ENCODE measurements at places on chromosomes 11 and 22.

- no peak for DNase-seq
These were observed 3.9 kb upstream of the MUC5B start for GRCh38 chr11:1218788-1219445.

- DNase-seq, result no peak
These were observed 113.2 kb downstream of the STK33 start for GRCh38 chr11:8480858-8481257.

- DNase-seq, result no peak
These were observed 751 bp downstream of the MS4A10 start for GRCh38 chr11:60785806-60786361.

GRCh38 chr11:19921976-19922688 lies 209.5 kb downstream of the NAV2 start:
- no peak for DNase-seq

GRCh38 chr11:6925636-6926207 lies 504 bp upstream of the ZNF215 start:
- DNase-seq, result no peak

DNA sequence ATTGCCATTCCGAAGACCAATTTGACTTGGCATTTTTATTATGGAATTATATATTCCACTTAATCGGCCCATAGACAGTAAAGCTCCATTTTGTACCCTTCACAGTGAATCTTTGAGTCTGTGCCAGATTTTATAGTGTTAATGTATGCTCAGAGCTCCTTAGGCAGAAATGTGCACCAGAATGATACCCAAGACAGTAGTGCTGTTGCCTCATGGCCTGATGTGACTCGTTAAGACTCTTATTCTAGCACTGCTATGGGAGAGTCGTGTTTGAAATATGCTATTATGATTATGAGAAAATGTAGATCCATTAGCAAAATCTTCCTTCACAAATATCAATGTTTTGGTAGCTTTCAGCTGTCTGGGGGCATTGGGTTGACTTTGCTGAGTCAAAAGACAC lies 209.8 kb upstream of the RAG2 start:
- DNase-seq, result no peak

DNA sequence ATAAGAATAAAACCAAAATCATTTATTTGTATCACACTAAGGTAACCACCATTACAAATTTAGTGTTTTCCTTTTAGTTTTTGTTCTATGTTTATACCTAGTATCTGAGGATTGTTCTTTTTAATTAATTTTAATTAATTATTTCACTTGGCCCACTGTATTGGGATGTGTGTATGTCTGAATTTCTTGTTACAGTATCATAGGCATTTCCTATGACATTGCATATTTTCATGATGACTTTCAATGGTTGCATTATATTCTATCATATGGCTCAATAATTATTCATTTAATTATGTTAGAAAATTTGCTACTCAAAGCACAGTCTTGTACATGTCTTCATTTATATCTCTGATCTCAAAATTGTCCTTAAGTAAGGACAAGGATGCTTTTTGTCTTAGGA lies 41.0 kb downstream of the C11orf71 start:
- no peak for DNase-seq

DNA sequence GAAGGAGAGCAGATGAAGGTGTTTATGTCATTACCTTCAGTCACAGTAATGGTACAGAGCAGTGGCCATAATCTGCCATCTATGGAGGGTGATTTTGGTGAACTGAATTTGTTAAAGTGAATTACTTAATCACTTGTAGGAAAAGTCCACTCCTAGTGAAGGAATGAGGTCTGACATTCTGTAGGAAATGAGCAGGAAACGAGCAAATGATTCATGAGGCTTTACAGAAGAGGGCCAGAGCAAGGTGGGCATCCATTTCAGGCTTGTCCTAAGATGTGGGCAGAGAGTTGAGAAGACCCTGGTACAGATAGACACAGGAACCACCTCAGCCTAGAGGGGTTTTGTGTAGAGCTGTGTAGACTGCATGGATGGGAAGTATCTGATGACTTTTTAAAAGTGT lies 6.0 kb upstream of the SGSM3 start:
- no peak for DNase-seq

DNA sequence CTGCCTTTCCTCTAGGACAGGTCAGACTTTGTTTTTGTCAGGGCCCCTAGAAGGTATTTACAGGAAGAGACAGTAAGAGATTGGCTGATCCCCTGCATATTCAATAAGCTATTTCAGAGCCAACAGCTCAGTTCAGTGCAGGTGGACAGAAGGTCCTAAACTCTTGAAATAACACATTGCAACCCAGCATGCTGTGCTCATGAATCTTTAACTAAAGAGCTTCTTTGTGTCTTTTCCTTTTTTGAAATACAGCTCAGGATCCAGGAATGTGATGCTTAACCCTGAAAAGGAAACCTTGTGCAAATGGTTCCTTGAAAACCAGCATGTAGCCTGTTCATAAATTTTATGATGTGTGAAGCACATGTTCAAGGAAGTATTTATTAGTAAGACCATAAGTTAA lies 43.9 kb downstream of the BBOX1 start:
- no peak for DNase-seq

GRCh38 chr11:130001461-130002351 lies 929 bp downstream of the PRDM10 start:
- DNase-seq, result no peak

DNA sequence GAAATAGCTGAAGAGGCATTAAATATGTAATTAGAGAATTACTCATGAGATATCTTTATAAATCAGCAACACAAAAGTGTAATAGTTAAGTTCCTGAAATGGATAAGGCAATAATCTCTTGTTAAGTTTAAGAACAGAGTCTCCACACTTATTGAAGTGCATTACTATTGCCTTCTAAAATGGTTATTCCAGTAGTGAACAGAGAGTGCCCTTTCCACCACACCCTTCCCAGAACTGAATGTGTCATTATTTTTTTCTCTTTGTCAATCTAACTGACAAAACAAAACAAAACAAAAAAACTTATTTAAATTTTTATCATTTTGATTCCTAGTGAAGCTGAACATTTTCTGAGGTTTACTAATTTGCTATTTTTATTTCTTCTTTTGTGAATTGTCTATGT lies 9.2 kb upstream of the PRRG4 start:
- no peak for DNase-seq

- no peak for DNase-seq
These were observed 17.5 kb downstream of the CSNK1E start for GRCh38 chr22:38299770-38300102.

DNA sequence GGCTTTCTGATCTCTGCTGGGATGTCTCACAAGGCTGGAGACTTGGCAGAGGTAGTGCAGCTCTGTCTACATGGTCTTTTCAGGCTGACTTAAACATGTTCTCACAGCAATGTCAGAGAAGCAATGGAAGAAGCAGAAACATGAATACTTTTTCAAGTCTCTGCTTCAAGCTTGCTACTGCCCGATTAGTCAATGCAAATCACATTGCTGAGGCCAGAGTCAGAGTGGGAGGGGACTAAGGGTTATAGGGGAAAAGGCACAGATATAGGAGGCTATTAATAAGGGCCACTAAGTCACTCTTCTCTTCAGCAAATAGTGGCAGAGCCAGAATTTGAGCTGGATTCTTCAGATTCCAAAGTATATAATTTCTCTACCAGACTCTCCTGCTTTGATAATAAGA lies 390.5 kb downstream of the TMEM135 start:
- no peak for DNase-seq

DNA sequence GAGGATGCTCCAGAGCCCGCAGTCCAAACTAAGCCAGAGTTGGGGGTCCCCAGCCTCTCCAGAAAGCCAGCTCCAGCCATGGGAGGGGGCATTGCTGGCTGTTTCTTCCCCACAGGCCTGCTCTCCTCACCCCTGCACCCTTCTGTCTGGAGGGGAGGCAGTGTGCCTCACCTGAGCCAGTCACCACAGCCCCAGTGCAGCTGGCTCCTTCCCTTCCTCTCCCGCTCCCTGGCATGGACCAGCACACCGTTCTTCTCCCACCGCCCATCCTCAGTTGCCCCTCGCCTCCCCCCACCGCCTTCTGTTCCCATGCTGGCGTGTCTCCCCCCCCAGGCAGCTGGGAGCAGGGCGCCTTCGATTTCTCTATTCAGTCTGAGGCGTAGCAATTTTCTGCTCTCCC lies 110.5 kb upstream of the THY1 start:
- DNase-seq, result no peak

DNA sequence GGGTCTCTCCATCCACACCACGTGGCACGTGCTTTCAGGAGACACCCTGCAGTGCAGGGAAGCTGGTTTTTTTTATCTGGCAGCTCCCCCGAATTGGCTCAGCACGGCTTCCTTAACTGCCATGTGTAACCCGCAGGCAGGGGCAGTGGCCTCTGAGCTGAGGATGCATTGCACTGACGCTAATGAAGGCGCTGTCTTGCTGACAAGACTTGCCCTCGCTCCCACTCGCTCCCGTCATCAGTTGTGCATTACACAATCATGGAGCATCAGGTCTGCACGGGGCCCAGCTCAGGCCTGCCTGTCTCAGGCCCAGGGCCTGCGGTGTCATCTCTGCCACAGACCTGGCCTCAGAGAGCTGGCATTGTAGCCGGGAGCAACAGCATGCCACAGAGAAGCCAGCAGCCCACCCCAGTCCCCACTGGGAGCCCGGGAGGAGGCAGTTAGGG lies 95.9 kb downstream of the ARHGAP8 start:
- no peak for DNase-seq

DNA sequence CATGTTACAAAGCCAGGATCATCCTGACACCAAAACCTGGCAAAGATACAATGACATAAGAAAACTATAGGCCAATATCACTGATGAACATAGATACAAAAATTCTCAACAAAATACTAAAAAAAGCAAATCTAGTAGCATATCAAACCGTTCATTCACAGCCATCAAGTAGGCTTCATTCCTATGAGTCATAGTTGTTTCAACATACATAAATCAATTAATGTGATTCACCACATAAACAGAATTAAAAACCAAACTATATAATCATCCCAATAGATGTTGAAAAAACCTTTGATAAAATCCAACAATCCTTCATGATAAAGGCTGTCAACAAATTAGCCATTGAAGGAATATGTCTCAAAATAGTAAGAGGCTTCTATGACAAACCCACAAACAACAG lies 1007.2 kb upstream of the RAG2 start:
- no peak for DNase-seq

GRCh38 chr11:3904228-3904627 lies 48.8 kb downstream of the STIM1 start:
- DNase-seq, result no peak

DNA sequence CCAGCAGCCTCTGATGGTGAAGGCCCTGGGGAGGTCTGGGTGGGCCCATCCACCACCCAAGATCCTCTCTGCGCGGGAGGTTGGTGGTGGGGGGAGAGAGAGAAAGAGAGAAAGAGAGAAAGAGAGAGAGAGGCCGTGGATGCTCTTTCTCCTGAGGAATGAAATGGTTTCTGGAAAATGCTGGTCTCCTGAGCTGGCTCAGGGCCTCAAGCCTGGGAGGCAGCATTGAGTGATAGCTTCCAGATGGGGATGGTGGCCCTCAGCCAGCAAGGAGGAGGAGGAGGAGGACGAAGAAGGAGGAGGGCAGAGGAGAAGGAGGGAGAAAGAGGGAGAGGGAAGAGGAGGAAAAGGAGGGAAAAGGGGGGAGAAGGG lies 4.6 kb downstream of the TSPAN32 start:
- DNase-seq, result no peak

GRCh38 chr22:39243439-39244135 lies 1.2 kb downstream of the PDGFB start:
- no peak for DNase-seq

DNA sequence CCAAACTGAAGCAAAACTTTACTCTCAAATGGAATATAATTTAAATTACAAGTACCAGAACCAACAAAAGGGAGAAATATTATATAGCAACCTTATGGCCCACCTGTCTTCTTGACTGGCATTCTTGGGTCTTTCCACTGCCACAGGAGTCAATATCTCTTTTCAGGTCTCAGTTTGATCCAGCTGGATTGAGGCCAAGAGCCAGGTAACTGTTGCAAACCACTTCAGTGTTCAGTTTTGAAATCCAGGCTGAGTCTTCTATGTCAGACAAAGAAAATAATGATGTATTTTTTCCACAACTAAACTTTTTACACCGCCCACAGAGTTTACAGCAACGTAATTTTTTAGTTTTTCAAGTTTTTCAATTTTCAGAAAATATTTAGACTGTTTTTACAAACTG lies 648 bp downstream of the DLG2 start:
- DNase-seq, result no peak

- no peak for DNase-seq
These were observed 3.0 kb downstream of the RSPH14 start for GRCh38 chr22:23138584-23139435.

DNA sequence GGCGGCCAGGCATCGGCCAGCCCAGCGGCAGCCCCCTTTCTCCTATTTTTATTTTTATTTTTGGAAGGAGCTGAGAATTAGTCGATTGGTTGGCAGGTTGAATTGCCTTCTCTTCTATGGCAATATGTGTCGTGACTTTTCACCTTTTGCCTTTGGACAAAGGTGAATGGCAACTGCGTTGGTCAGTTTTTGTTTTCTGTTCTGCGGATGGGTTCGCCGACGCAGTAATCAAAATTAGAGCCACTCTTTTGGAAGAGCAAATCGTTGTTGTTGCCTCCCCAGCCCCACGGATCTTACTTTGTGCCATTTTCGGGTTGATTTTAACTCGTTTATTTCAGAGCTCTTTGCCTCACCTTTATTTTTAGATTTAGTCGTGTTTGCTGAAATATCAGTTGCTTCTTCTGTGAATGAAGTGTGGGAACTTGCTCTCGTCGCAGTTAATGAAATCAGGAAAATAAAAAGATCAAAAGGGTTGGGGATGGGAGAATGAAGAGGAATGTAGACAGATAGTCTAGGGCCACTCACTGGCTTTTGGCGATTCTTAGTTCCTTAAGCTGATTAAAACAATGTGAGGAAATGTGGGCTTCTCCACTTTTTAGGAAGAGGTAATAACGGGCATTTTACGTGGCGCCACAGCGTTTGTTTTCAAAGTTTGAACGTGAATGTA lies 1.6 kb downstream of the CECR2 start:
- no peak for DNase-seq

GRCh38 chr22:36901411-36902142 lies 11.9 kb upstream of the CSF2RB start:
- DNase-seq, result no peak

DNA sequence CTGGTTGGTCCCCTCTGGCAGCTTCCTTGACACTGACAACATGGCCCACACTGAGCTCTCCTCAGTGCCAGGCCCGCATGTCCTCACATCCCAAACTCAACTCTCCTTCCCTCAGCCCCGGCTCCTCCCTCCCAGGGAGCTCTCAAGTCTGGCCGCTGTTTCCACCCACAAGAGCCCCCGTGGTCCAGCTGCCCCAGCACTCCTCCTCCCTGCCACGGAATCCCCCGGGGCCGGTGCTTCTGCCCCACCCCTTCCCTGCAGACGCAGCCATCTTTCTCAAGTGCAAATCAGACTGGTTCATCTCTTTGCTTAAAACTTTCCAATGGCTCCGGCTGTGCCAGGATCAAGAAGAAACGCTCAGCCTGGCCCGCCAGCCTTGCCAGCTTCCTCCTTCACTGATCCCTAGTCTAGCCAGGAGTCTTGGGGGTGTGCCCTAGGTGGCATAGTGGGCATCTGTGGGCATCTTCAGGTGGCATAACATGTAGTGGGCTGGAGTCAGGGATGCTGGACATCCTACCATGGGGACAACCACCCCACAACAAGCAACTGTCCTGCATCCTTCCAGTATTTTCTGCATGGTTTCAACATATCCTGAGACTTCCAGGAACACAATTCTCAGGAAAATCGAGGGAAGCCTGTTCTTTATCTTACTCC lies 22.3 kb upstream of the RASL10A start:
- no peak for DNase-seq

Measured in stimulated activated CD4-positive, alpha-beta T cell treated with anti-CD3 and anti-CD28 coated beads, TNF-alpha, amount 100 ng/mL, for 1 hour (primary cell).